Hematopoietic multipotent progenitor cell treated with erythropoietin and hydrocortisone succinate and interleukin-3 and kit ligand, for 4 days (in vitro differentiated cells): ENCODE measurements at places on chromosomes 13 and 19.

DNA sequence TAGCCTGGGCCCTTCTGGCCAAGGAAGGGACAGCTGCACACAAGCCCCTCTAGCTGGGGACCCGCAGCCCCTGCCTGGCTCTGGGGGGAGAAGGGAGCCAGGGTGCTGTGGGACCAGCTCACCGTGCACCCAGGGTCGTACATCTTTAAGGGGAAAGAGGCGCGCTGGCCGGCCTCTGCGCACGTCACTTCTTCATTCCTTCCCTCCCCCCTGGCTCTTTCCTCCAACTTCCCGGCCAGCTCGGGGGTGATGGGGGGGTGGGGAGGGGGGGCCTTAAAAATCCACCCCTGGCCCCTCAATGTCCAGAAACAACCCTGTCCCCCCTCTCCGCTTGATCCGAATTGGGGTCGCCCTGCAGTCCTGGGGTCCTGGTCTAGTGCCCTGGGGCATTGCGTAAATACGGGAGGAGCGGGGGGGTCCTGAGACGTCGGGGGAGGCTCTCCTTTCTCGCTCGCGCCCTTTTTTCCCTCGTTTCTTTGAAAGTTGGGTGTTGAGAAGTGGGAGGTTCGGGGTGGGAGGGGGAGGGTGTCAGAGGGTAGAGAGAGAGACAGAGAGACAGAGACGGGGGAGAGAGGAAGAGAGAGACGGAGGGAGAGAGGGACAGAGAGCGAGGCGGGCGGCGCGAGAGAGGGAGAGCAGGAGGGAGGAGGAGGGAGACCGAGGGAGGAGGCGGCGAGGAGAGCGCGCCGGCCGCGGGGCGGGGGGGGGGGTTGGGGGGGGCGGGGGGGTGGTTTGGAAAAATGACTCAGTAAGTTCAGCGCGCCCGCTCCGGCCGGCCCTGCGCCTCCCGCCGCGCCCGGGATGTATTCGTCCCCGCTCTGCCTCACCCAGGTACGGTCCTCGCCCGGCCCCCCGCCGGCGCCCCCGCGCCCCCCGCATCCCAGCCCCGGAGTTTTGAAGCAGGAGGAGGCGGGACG is at the start of gene NFIC:
Gene NFIC, plus strand, starts transcription at position 748 of the 917 bp plus-strand sequence. Its CDS starts 54 bp downstream, at position 802.
- peak; percentile 92 for DNase-seq

GRCh38 chr19:33417751-33418150 is 44.2 kb downstream of the CEBPG start:
- no peak for DNase-seq

DNA sequence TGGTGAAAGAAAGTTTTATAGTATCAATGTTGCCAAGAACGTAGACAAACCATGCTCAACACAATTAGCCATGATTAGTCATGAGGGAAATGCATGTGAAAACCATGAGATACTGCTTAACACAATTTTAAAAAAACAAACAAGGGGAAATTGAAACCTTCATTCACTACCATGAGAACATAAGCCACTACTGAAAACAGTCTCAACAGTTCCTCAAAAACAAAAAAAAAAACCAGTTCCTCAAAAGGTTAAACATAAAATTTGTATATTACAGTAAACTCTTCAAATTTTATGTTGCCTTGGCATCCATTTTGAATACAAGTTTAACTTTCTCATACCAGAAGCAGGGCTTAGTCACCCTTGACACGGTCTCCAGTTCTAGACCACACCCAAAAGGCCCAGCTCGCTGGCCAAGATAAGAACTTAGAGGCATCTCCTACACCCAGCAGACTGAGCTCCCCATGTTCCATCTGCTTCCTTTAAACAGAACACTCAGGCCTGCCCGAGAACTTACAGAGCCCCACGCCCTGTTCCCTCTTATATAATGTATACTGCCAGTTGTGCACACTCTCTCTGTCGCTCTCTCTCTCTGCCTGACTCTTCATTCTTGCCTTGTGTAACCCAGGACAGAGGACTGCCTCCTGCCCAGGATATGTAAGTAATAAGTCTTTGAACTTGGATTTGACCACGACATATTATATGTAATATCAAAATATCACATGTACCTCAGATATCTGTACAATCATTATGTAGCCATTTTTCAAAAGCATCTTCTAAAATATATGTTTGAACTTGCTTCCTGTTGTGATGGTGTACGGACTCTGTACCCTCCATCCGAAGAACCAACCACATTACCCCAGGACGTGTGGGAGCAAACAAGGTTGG is 67.4 kb downstream of the STK24 start:
- peak; percentile 99 for DNase-seq

DNA sequence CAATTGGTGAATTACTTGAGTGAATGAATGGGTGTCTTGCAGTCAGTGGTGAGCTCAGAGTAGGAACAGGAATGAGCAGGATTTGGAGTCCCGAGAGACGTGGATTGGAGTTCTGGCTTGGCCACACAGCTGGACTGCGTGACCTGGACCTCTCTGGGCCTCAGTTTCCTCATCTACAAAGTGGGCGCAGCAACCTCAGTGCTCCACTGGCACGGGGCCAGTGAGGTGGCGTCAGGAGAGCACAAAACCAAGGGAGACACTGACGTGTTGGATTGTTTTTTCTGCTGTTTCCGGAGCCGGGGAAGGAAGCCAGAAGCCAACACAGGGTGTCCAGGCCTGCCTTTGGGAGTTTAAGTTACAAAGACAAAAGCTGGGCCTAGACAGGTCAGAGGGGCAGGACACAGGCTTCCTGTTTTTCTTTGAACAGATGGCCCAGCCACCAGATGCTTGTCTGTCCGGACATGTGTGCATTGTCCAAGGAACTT is 6.5 kb upstream of the DOCK6 start:
- peak; percentile 68 for DNase-seq

DNA sequence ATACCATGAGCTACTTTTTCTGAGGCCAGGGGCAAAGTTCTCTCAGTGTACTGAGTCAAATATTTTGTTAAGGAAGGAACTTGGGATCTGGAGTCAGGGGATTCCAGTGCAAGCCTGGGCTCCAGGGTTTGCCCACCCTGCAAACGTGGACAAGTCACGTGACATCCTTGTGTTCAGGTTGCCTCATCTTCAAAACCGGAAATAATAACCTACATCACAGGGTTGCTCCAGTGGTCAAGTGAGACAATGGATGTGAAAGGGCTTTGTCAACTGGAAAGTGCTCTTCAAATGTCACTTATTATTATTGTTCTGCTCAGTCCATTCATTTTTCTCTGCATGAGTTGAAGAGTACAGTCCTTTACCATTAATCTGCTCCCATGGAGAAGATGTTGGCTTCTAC is 414.9 kb downstream of the COG6 start:
- DNase-seq = no peak

GRCh38 chr13:29817604-29818378 is 32.6 kb downstream of the UBL3 start:
- DNase-seq = peak; percentile 72

- DNase-seq = peak; percentile 12
Measured at GRCh38 chr13:108268466-108269112, 929 bp upstream of the TNFSF13B start.

- no peak for DNase-seq
Measured at GRCh38 chr13:28585561-28585960, 73.4 kb upstream of the POMP start.

DNA sequence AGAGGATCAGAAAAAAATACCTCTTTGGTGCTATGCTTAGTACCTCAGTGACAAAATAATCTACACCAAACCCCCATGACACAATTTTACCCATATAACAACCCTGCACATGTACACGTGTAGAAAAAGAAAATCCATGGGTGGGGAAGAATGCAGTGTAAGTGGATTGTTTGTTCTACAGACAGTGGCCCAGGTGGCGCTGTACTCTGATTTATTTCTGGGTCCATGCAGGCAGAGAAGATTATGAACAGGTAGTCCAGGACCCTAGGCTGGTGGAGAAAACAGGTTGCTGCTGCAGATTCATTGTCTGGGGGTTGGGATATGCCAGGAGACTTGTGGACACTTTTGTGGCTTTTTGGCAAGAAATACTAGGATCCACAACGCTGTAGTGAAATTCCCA is 9.1 kb downstream of the ZNF100 start:
- DNase-seq = no peak

GRCh38 chr19:30307191-30307974 is 64.8 kb upstream of the ZNF536 start:
- no peak for DNase-seq

GRCh38 chr13:107669391-107669993 is 545.8 kb downstream of the LIG4 start:
- DNase-seq = no peak

DNA sequence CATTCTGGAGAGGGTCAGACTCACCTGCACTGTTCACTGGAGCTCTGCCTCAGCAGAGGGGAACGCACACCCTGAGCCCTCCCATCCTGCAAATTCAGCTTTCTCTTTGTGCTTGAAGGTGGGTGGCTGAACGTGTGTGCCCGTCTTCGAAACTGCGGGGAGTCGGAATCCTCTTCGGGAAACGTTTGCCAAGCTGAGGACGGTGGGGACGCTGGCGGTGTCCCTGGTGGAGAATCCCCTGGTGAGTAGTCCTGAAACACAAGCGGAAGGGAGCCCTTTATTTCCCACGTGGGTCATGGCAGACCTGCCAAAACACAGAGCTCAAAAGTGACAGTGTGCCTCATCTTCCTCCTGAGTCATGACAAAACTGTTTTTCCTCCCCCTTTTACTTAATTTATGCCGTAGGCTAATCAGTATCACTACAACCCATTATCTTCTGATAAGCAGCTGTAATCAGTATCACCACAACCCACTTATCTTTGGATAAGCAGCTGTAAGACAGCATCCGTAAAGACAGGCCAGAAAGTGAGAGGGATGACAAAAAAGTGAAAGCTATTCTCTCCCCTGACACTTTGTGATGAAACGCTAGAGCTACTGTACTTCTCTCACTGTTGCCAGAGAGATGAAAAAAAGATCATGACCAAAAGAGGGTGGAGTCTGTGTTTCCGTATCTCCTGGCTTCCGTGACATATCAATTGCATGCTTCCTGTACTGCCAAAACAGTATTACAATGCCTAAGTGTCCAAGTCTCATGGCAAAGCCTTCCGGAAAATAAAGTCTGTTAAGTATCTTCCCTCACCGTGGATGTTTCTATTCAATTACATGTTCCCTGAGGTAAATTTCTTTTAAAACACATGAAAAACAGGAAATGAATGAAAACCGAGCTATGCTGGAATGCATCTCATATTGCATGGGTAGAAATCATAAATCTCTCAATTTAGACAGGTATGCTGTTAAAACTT is 155.5 kb downstream of the TBC1D4 start:
- peak; percentile 92 for DNase-seq

DNA sequence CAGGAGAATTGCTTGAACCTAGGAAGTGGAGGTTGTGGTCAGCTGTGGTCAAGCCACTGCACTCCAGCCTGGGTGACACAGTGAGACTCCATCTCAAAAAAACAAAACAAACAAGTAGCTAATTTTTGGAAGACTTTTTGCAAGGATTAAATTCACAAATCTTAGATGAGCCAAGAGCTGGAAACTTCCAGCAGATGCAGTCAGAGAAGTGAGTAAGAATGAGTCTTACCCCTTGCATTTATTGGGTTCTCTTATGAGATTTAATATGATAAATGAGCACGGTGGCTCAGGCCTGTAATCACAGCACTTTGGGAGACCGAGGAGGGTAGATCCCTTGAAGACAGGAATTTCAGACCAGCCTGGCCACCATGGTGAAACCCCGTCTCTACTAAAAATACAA is 44.9 kb upstream of the NBEA start:
- DNase-seq = no peak

GRCh38 chr13:41179593-41180250 is 14.6 kb downstream of the KBTBD7 start:
- no peak for DNase-seq

DNA sequence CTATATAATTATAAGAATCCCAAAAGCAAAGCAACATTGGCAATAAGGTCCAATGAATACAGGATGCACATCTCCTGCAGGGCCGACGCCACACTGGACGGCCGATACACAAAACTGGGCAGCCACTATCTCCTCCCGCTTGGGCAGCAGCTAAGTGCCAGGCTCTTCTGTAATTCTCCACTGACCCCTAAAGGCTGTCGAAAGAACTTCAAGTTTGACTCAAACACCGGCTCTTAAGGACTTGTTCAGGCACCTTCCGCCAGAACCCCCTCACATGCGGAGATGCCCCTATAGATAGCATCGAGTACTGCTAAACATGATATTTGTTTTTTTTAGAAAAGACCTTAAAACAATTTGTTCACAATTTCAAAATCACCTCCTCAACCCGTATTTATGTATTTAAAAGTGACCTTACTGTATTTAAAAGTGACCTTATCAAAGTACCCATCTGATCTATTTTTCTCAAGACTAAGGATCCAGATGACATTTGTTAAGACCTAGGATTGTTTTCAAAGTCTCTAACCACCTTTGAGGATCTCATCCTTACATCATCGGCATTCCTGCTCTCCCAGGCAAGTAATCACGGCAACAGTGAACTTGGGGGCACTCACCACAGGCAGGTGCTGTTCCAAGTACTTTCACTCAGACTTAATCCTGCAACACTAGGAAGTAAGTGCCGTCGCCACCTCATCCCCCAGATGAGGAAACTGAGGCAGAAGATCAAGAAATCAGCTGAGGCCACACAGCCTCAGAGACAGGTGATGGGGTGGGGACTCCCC is 77.8 kb downstream of the TUBGCP3 start:
- DNase-seq = peak; percentile 80

- peak; percentile 71 for DNase-seq
Measured at GRCh38 chr19:2455851-2456570, 748 bp downstream of the LMNB2 start.

GRCh38 chr13:22517544-22517943 is 663.2 kb upstream of the SGCG start:
- DNase-seq = no peak

DNA sequence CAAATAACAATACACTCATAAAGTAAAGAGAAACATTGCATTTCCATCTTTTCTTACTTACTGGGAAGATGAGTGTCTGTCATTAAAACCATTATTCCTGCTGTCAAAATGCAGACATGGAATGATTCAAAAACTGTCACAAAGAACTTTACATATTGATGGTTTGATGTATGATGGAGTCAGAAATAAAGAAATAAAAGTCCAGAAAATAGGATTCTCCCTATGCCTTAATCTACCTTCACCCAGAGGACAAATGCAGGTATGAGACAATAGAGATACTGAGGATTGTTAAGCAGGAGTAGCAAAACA is 656.1 kb downstream of the TBC1D4 start:
- DNase-seq = no peak

DNA sequence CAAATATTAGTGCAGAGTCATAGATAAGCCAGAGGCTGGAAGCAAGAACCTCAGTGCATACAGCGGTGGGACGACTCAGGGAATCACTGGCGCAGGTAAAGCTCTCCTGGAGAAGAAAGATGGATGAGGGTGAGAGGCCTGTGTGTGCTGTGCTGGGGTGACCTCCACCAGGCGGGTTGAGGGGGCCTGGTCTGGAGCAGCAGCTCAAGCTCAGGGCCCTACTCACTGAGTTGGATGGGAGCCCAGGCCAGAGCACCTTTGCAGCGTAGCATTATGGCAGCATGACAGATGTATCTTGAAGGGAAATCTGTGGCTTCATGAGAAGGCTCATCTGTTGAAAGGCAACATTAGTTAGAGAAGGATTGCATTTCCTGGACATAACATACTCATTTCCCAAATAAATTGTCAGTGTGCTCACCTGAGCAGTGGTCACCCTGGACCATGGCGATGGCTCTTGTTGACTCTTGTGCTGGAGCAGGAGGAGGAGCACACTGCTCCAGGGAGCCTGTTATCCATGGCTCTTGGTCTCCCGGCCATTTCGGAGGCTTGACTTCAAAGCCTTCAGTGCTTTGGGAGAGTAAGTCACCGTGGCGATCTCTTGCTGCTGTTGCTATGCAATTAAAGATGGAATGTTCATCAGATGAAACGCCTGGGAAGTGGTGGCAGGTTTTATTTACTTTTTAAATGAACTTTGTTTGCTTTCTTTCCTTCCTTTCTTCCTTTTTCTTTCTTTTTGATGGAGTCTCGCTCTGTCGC is 25.0 kb downstream of the HNRNPM start:
- no peak for DNase-seq
